SHP77 (cell line): ENCODE measurements at places on chromosomes 6 and 20.
A peak's percentile ranks its signal among the peaks of the same experiment; 100 is the strongest.

GRCh38 chr6:164628302-164628931, 681.0 kb downstream of the C6orf118 start:
- DNase-seq = no peak

- DNase-seq = no peak
Observed at GRCh38 chr6:170107606-170108222, 183.2 kb downstream of the DLL1 start.

DNA sequence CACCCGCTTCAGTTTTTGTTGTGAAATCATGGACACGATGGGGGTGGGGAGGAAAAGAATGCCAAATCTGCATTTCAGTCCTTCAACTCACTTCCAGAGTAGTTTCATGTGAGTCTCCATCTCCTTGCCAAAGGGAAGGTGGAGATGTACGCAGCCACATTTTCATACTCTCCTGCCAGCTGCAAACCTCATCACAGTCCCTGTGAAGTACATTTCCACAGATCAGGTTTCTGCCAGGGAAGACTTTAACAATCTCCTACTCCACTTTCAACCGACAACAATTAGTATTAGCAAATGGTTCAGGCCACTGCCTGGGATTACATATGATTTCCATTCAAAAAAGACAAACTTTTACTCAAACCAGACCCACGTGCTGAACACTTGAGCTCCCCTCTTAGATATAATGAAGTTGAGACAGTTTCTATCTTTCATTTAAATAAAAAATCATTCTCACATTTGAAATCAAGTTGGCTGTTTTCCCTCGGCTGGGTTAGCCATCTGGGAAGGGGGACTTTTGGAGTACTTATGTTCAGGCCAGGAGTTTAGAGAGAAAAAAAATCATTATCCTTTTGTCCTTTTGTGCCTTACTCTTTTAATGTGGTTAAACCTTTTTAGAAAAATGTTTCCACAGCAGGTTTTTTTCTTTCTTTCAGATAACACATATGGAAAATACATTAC, 51.0 kb upstream of the CEP162 start:
- no peak for DNase-seq

DNA sequence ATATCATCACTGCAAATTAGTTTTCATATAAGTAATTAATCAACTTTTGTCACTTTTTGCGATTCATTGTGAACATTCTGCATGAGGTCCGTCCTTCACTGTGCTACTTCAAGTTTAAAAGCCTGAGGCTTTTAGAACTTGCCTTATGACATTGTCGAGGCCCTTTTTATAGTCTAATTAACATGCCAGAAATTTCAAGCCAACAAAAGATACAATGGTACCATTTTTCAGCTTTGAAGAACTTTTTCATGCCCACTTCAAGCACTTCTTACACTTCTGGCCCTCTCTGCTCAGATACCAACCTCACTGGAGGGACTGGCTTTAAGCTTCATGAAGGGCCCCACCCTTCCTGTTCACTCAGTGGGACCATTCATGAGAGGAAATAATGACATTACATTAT, 323.1 kb downstream of the TPBG start:
- no peak for DNase-seq

GRCh38 chr6:20589266-20589665, 55.0 kb downstream of the CDKAL1 start:
- no peak for DNase-seq

GRCh38 chr20:38357653-38358207, 11.4 kb downstream of the LBP start:
- no peak for DNase-seq

GRCh38 chr20:53385941-53386767, 207.5 kb downstream of the ZNF217 start:
- no peak for DNase-seq

DNA sequence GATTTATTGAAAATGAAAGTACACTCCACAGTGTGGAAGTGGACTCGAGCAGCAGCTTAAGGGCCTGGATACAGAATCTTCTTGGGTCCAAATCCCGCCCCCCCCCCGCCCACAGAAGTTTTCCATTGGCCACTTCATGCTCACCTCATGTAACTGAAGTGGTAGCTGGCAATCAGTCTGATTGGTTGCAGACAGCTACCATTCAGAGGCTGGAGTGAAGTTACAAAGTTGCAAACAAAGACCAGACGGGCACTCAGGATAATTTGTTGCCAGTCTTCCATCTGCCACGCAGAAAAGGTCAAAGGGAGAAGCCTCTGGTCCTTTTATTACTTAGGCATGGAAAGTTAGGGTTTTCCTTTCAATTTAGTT, 25.8 kb upstream of the FABP7 start:
- peak; percentile 29 for DNase-seq

DNA sequence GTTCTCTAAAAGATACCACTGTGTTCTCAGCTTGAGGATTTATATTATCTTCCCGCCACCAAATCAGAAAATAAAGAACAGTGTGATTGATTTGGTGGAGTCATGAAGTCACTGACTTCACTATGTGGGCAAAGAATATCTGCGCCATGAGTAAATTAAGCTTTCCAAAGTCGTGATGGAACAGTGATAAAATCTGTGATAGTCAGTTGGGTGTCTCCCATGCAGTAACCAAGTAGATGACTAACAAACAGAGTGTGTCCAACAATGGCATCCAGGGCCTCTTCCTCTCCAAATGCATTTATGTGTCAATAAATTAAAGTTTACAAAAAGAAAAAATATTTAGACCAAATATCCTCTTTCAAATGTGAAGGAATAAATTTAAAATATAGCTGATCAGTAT, 87.0 kb upstream of the DST start:
- DNase-seq = no peak

GRCh38 chr6:144528743-144529425, 243.7 kb downstream of the UTRN start:
- no peak for DNase-seq

DNA sequence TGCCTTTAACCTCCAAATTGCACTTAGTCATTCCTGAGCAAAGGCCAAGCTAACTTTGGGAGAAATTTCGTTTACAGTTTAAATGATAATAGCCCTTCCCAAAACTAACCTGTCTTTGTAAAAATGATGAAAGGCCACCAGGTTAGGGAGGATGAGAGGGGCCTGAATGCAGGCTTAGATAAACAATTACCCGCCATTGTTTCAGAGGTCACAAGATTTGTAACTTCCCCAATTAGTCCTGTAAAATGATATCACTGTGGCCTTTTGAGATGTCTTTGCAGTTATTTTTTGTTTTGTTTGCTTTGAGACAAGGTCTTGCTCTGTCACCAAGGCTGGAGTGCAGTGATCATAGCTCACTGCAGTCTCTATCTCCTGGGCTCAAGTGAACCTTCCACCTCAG, 26.3 kb downstream of the GNL1 start:
- no peak for DNase-seq

DNA sequence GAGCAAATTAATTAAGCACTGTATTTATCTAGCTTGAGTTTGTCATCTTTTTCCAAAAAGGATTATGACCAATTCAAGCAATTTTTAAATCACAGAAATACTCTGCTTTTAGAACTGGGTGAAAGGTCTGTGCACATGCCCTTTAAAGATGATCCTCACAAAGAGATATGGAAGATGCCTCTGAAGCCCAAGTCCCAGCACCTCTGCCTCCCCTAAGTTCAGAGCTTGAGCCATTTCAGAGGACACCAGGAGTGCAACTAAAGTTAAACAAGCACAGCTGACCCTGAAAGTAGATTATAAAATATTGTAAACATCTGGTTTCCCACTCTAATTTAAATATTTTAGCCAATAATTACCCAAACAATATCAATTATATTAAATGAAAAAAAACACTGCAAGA, 139.5 kb upstream of the BEND6 start:
- DNase-seq = no peak

- DNase-seq = no peak
Observed at GRCh38 chr6:95143408-95144180, 433.7 kb upstream of the MANEA start.

GRCh38 chr6:47245745-47246371, 63.8 kb downstream of the TNFRSF21 start:
- no peak for DNase-seq

GRCh38 chr20:48624315-48625020, 203.3 kb downstream of the PREX1 start:
- DNase-seq = no peak

DNA sequence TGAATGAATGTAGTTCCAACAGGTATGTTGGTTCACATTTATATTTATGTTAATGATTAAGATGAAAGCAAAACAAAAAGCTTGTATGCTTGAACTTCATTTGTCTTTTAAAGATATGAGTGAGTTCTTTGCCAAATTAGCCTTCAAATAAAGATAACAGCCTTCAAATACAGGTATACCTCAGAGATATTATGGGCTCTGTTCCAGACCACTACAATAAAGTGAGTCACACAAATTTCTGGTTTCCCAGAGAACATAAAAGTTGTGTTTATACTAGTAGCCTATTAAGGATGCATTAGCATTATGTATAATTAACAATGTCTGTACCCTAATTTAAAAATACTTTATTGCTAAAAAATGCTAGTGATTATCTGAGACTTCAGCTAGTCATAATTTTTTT, 245.3 kb upstream of the MAN1A1 start:
- no peak for DNase-seq

GRCh38 chr20:10662661-10663458, 10.9 kb downstream of the JAG1 start:
- no peak for DNase-seq

GRCh38 chr6:75604294-75604693, 2.6 kb downstream of the SENP6 start:
- DNase-seq = no peak

GRCh38 chr6:13289789-13290318, 38.5 kb downstream of the TBC1D7 start:
- DNase-seq = no peak

DNA sequence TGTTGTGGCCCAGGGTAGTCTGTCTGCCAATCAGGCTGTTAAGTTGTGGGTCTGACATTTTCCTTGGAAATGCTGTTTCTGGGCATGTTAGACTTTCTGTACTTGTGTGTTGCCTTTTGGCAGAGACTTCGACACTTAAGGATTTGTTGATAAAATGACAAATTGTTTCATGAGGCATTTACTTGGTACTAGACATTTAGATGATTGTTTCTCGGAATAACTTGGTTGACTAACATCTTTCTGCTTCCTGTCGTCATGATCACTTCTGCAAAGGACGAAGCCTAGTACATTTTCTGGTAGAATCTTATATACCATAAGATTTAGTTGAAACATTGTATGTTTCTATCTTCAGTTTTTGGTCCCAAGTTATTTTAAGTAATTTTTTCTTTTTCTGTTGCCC, 34.1 kb downstream of the UTRN start:
- no peak for DNase-seq

DNA sequence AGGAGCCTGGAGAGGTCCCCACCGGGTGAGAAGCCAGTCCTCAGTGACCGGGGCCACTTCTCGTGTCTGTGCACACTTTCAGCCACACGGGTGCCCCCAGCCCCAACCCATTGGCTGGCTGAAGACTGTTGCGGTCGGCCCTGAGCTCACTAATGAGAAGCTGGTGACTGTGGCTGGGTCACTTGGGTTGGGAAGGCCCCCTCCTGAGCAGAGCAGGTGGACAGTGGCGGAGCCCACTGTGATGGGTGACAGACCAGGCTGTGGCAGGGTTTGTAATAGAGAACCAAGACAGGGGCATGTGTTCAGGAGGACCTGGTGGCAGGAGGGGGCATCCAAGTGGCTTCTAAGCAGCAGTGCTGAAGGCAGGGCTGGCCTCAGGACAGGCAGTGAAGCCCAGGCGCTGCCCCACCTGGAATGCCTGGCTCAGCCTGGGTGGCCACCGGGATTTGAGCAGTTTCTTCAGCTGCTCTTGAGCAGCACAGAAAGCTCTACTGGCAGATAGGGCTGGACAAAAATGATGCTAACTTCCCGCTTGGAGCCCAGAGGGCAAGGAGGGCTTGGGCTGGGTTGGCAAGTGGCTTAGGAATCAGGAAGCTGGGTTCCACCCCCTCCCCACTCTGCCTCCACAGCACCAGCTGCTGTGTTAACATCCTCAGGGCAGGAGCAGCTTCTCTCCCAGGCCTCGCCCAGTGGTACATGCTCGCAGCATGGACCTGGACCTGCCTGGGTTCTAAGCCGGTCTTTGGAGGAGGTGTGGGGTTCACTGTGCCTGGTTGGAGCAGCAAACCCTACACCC, 256.4 kb downstream of the CDH4 start:
- DNase-seq = no peak

GRCh38 chr6:159894991-159895390, 4.2 kb downstream of the MAS1 start:
- DNase-seq = no peak

DNA sequence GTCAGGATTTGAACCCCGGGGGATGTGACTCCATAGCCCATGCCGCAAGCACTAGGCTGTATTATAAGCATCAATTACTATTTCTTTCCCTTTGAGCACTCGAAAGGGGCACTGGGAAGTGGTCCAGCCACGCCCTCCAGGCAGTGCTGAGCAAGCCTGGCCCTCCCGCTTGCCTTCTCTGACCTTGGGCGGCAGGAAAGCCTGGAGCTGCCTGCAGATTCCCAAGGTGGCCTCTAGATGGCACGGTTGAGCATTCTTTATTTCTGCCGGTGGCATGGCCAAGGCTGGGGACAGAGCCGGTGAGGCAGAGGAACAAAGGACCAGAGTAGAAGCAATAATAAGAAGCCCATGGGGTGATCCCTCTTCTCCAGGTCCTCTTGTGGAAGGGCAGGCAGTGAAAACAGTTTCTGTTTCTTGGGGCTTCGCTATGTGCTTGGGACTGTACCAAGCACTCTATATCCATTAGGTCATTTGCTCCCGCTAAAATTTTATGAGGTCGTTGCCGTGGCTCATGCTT, 32.0 kb downstream of the ARHGAP40 start:
- DNase-seq = peak; percentile 53

DNA sequence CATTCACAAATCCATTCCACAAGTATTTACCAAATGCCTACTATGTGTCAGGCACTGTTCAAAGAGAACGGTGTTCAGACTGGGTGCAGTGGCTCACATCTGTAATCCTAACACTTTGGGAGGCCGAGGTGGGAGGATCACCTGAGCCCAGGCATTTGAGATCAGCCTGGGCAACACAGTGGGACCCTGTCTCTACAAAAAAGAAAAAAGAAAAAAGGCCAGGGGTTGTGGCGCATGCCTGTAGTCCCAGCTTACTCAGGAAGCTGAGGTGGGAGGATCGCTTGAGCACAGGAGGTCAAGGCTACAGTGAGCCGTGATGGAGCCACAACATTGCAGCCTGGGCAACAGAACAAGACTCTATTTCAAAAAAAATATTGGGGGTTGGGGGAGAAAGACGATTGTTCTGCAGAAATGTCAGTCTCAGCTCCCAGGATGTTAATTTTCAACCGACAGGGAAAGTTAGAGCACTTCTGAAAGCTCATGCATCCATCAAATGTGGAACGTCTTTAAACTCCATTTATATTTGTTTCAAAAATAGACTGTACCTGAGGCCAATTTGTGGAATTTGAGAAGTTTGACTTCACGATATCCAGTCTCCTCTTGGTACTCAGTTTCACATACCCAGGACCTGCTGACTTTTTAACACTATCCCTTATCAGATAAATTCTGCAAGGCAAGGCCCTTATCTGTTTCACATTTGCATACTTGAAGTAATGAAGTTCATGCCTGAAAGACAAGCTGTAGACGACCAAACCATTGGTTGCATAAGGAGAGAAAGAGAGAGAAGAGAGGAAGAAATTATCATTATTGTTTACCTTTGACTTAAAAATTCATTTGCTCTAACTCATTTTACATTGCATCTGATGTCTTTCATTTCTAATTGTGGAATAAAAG, 14.8 kb upstream of the BTN3A2 start:
- no peak for DNase-seq
